ENCODE measurements at places on chromosomes 1 and 21.

- DNase-seq, result no peak
Measured at GRCh38 chr1:207860531-207860930, 50.4 kb downstream of the CD34 start.

GRCh38 chr1:193211539-193211938 lies 25.1 kb upstream of the B3GALT2 start:
- no peak for DNase-seq

DNA sequence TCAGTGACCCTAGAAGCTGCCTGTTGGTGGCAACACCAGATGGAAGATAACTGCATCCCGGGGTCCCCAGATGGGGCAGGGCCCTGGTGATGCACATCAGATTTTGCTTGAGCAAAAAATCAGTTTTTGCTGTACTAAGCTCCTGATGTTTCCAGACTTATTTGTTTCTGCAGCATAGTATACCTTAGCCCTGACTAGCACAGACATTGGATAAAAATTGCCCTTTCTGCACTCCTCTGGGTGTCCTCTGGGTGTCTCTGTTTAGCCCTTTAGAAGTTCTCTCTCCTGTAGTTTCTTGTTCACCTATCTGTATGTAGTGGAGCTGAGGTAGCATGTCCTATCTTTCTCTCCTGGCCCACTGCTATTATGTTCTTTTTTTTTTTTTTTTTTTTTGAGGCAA lies 30.3 kb upstream of the PLA2G2C start:
- DNase-seq, result no peak

- no peak for DNase-seq
Measured at GRCh38 chr1:227392984-227393764, 74.9 kb upstream of the CDC42BPA start.

GRCh38 chr1:193661385-193661784 lies 475.0 kb upstream of the B3GALT2 start:
- DNase-seq, result no peak

DNA sequence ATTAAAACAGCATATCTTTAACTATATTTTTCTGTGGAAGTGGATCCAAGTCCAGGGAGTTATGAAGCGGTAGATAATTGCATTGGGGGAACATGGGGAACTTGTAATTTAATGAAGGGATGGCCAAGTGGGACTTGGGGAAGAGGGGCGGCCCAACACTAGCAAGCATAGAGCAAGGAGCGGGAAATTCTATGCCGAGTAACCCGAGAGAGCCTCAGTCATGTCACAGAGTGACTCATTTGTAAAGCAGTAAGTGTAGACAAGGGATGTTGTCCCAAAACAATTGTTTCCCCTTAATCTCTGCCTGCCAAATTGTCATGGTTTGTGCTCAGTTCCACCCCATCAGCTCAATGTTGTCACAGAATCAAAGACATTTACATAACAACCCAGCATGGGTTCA lies 620.1 kb downstream of the AJAP1 start:
- no peak for DNase-seq

- DNase-seq, result no peak
Measured at GRCh38 chr1:67632356-67632755, 52.6 kb upstream of the GADD45A start.

DNA sequence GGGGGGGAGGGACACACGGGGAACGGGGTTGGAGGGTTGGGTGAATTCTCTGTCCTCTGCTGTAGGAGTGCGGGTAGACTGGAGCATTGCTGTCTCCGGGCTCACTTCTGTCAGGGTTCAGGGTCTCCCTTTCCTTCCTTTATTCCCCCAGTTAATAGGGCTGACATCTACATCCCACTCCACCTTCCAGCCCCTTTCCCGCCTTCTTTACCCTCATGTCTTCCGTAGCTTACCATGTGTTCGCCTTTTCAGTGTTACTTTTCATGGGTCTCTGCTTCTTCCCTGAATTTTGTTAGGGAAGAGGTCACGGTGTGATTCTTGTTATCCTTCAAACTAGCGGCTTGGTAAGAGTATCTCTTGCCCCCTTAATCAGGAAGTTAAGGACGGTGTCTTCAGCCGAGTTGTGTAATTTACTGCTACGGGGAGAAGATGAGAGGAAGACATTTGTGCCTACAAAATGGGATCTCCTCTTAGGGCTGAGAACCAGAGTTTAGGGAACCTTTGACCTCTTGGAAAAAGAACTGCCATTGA lies 917 bp downstream of the RAP1A start:
- DNase-seq, result no peak

DNA sequence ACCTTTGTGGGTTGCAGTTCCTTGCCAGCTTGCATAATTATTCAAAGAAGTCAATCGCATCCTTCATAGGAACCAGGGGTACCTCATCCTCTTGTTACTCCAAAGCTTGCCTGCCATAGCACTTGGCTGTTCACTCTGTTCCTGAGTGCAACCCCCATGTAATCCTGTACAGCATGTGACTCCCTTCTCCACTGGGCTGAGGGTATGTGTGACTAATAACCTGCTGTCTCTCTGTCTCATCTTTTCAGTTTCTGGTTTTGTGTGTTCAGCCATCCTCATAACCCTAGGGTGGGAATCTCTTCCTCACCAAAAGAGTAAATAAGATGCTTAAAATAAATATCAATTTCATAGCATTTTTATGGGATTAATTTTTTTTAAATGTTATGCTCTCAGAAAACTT lies 351.9 kb downstream of the S1PR1 start:
- no peak for DNase-seq

GRCh38 chr1:63774617-63775417 lies 1.0 kb downstream of the ROR1 start:
- no peak for DNase-seq

- no peak for DNase-seq
Measured at GRCh38 chr1:178284058-178284457, 190.2 kb downstream of the RASAL2 start.

DNA sequence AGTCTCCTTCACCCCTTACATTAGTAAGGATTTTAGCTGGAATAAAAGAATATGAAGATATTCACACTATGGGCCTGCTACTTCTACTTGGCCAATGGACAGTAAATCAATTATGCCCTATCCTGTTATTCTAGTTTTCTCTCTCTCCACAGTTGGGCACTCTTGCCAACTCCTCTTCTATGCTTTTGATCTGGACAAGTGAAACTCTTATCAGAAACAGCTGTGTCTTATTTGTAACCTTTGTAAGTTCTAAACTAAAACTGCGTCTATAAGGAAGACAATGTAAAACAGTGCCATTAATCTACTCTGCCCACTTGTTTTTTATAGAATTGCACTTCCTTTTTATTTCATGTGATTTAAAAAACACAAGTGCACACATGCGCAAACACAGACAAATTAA lies 244.0 kb upstream of the DMRTA2 start:
- no peak for DNase-seq

DNA sequence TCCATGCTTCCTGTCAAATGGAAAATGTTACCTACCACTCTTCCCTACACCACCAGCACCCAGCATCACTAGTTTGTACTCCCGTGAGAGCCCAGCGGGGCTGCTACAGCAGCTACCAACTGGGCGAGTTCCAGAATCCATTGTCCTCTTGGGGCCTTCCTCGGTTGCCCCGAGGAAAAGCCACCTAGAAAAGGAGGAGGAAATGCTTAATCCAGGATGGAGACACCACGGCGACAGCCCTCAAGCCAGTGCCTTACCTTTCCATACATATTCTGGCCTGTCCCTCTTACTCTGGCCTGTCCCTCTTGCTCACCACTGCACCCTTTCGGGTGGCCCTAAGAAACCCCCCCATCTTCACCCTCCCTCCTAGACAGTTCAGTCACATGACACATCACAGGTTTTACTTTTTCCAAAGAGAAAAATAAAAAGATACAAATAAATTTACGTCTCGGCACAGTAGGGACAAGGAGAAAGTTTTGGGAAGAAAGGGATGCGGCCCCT lies 478 bp downstream of the RIT1 start:
- no peak for DNase-seq

DNA sequence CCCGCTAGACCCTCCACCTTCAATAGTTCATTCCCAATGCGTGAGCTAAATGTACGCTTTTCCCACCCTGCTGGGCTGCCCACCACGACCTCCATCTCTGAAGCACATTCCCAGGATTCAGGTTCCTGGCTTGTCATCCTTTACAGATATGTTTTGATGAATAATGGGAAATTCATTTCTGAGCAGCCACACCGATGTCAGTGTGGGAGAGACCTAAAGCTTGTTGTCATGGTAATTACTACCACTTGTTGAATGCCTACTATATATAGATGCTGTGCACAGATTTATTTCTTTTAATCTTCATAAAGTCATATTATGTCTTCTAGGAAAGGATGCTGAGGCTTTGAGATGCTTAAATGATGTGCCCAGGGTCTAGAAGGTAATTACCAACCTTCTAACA lies 8.0 kb downstream of the RCSD1 start:
- DNase-seq, result no peak

DNA sequence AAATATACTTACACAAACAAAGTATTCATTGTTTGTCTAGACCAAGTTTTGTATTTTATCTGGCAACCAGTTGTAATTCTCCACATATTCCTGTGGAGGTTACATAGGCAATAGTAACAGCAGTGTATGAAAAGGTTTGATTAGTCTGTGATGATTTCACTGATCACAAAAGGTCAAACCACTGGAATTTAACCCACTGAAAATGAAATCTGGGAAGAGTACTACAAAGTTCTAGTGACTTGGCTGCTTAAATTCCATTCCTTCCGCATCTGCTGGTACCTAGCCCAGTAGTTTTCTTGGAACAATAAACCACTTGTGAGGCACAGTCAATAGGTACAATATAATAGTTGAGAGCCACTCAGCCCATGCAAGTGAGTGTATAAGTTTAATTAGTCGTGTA lies 205.4 kb downstream of the NFIA start:
- DNase-seq, result no peak

GRCh38 chr1:230819976-230820375 lies 48.3 kb downstream of the C1orf198 start:
- DNase-seq, result no peak

- no peak for DNase-seq
Measured at GRCh38 chr1:25692560-25692959, 76.0 kb downstream of the MAN1C1 start.

- no peak for DNase-seq
Measured at GRCh38 chr1:40926441-40926840, 53.1 kb upstream of the CTPS1 start.

DNA sequence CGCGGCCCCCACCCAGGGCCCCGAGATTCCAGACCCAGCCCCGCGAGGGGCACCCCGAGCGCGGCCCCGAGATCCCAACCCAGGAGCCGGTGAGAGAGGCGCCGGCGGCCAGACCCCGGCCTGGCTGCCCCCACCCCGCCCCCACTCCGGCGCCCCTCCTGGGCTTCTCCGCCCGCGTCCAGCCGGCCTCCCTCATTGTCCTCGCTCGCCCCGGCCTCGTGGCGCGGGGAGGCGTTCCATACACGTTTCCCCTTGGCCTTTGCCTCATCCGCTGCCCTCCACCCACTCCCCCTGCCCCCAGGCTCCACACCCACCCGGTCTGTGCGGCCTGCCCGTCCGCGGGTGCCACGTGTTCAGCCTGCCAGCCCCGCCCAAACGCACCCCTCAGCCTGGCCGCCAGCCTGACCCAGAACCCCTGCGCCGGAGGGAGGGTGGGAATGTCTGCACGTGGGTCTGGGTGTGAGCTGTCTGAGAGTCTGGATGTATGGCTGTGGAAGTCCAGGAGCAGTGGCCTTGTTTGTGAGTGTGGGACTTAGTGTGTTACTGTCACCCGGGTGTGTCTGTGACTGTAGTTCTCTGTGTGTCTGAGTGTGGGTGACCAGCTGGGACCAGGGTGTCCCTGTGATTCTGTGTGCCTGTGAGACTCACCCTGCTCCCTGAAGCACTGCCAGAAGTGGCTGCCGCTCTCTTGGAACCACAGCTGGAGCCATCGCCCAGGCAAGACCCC lies 681 bp downstream of the B4GALT2 start:
- DNase-seq, result no peak

DNA sequence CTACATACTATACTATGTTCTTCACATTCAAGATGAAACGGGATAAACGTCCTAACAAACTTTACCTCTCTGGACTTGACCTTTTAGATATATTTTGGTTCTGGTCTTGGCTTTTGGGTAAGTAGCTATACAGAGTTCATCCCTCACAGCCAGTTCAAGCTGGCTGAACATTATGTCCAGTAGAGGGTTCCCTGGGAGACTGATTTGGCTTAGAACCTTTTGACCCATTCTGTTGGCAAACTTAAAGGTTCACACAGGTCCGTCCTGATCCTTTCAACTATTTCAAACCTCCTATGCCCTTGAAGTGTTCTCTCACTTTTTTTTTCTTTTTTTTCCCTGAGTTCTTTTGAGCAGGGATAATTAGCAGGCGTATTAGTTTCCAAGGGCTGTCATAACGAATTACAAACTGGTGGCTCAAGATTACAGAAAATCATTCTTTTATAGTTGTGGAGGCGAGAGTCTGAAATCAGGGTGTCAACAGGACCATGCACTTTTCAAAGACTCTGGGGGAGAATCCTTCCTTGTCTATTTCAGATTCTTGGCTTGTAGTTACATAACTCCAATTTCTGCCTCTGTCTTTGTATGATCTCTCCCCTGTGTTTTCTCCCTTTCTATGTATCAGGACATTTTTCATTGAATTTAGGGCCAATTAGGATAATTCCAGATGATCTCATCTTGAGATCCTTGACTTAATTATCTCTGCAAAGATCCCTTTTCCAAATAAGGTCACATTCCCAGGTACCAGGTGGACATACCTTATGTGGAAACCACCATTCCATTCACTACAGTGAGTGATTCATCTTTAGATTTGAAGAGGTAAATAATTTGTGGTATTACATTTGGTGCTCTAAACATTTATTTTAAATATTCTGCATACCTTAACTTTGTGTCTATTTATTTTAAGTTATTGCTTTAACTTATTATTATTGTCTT lies 257.4 kb upstream of the USP25 start:
- DNase-seq, result no peak

- DNase-seq, result no peak
Measured at GRCh38 chr1:151832318-151832980, 847 bp upstream of the RORC start.

DNA sequence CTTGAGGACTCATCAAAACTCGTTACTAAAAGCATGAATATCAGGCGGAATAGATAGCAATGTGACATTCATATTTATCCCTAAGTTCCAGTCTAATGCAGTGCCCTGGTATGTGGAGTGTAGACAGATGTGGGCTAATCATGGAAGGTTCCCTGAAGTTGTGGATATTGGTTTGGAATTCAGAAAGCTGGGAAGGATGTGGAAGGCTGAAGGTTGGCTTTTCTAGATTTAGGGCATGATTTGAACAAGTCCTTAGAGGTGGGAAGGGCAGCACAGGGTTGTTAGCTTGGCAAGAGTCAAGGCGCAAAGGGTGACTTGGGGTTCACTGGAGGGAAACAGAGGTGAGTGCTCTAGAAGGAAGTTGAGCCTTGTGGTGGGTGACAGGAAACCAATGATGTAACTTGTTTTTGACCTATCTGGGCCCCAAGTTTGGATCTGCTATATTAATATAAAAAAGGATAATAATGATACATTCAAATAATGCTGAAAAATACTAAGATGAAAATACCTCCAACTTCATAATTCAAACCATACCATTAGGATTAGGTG lies 21.9 kb downstream of the LGALS8 start:
- DNase-seq, result no peak

GRCh38 chr1:162213281-162213912 lies 143.9 kb downstream of the NOS1AP start:
- no peak for DNase-seq

- DNase-seq, result no peak
Measured at GRCh38 chr1:223110952-223111351, 32.1 kb downstream of the TLR5 start.
